ENCODE measurements at places on chromosomes 11 and 22.

DNA sequence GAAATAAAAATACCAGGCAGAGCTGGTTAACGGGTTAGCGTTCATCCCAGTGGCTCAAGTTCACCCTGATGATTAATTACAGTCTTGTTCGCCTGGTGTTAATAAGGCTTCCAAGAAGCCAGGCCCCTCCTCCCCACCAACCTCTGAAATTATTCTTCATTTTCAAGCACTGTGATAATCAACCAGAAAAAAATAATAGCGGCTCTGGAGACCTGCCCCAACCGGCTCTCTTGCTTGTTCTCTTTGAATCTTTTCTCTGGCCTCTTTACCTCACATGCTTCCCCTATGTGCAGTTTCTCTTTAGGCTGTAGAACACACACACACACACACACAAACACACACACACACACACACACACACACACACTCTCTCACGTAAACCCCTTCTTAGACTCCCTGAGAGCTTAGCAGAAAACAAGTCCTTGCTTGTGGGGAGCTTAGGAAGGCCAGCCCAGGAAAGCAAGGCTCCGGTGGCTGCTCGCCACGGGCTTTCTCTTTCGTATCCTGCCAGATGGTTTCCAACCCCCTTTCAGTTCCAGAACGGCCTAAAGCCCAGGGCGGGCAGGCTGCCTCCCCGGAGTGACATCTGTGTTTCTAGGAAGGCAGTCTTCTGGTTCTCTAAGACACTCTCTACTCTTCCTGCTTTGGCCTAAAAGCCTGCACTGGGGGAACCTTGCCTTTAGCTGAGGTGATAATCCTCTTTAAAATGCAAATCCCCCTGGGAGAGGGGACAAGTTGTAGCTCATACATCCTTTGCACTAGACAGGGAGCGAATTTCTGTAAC lies 106.4 kb upstream of the SESN3 start:
- DNase-seq: no peak

- no peak for DNase-seq
These were observed 10.8 kb upstream of the CCT8L2 start for GRCh38 chr22:16603448-16603768.

DNA sequence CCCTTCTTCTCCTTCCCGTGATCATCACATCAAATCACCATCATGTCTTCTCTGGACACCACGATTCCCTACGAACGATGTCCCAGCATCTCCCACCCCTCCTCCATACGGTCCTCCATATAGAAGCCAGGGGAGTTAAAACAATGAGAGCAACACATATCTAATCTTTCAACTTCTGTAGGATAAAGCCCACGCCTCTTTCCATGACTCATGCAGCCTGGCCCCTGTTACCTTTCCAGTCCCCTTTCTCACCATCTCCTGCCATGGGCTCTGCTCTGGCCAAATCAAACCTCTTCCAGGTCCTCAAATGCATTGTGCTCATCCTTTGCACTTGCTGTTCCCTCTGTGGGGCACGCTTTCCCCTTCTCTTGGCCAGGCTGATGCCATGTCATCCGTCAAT lies 23.6 kb downstream of the RPS6KA4 start:
- no peak for DNase-seq

DNA sequence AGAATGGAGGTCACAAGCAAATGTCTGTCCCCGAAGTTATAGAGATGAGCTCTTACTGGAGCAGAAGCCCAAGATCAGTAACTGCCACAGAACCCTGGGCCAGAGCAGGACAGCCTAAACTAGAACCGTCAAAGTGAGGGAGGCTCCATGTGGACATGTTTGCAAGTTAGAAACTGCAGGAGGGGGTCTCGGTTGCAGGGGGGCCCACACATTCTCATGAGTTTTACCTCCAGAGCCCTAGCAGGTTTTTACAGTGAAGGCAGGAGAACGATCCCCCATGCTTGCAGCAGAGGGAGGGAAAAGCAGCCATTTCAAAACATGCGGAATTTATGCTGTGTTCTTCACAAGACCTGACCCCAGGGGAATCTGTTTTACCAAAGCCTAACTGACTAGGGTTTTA lies 133.5 kb upstream of the B3GAT1 start:
- DNase-seq: no peak

GRCh38 chr11:3010521-3011275 lies 18.6 kb upstream of the NAP1L4 start:
- DNase-seq: no peak

DNA sequence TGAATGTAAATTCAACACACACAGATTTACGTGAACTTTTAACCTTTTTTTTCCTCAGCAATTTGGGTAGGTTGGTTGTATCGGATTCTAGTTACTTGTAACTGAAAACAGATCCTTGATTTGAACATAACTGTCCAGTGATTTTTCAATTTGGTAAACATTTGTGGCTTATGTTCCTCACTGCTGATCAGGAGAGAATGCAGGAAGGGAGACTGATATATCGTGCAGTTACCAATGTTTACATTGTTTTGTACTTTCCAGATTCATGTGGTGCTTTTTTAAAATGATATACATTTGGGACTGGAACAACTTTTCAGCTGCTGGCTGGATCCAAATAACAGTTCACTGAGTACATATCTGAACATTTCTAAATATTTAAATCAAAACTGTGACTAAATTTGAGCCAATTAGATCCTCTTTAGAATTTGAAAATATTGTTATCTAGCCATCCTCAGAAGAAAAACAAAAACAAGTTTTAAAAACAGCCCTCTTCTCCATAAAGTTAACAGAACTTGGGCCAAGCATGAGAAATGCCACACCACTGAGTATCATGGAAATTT lies 84.3 kb upstream of the MTMR2 start:
- no peak for DNase-seq

- no peak for DNase-seq
These were observed 71.4 kb downstream of the ARHGAP8 start for GRCh38 chr22:44823806-44824205.

DNA sequence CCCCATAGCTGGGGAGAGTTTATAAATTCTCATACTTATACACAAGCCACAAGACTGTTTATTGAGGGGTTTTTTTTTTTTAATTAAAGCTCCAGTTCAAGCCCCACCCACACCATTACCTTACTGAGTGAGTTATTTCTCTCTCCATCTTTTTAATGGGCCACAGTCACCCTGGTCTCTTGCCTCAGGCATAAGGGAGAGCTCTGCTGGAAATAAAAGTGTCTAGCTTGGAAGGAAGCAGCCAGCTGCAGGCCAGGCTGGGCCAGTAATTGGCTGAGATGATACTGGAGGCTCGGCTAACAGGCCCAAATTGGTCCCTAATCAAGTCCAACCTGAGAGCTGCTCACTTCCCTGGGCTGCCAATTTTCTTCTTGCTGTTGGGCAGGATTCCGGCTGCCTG lies 174.1 kb downstream of the INSC start:
- no peak for DNase-seq

- DNase-seq: no peak
These were observed 8.2 kb upstream of the MICAL3 start for GRCh38 chr22:18032455-18033101.

DNA sequence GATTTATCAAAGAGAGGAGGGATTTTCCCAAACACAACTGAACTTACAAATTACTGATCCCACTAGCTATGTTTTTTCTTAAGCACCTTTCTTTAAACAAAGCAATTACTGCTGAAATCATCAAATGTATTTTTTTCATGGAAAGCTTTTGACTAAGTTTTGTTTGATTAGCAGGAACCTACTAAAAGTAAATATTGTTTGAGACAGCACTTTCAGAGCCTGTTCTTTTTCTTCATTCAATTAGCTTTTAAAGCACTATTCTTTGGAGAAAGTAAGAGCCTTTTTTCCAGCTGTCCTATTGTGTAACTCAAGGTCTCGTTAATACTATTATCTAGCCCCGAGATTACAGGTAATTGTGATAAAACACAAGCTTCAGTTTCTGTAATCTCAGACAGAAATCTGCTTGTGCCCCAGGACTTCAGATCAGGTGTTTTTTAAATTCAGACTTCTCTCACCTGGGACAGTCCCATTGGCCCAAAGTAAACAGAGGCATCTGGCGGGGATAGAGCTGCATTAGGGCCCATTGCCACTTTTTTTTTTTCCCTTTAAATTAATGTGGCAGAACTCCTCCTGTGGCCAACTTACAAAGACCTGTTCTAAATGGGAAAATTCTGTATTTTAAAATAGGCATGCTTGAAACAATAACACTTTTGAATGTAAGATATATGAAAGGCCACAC lies 11.0 kb downstream of the CSTPP1 start:
- DNase-seq: no peak

DNA sequence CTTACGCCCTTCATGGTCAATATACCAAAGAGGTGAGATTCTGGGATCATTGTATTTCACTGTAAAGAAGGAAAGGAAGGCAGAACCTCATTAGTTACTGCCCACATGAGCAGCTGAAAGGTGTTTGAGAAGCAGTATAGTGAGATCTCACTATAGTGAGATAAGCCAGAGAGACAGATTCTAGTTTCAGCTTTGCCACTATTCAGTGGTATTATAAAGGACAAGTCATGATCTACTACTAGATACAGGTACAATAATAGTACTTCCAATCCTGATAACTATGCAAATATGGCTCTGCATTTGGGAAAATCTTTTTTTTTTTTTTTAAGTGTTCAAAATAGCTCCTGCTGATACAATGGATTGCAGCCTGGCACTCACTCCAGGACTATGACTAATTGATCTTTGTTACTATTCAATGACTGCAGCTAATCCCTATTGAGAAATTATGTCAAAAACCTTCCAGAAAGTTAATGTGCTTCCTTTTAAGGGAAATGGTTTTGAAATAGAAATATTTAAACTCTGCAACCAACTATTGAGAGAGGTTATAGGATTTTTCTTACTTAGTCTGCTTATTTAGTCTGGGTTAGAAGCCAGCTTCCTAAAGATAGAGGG lies 8.3 kb upstream of the DLAT start:
- DNase-seq: no peak

GRCh38 chr22:33240888-33241475 lies 182.8 kb upstream of the SYN3 start:
- no peak for DNase-seq

GRCh38 chr22:19974268-19974861 lies 32.7 kb upstream of the TXNRD2 start:
- no peak for DNase-seq

- no peak for DNase-seq
These were observed at the start of gene RCE1 for GRCh38 chr11:66842896-66843775. Gene RCE1 (plus strand): TSS chr11:66843441. CDS start chr11:66843456, 15 bp downstream.

- no peak for DNase-seq
These were observed 64.3 kb upstream of the PITPNB start for GRCh38 chr22:27983361-27983791.

DNA sequence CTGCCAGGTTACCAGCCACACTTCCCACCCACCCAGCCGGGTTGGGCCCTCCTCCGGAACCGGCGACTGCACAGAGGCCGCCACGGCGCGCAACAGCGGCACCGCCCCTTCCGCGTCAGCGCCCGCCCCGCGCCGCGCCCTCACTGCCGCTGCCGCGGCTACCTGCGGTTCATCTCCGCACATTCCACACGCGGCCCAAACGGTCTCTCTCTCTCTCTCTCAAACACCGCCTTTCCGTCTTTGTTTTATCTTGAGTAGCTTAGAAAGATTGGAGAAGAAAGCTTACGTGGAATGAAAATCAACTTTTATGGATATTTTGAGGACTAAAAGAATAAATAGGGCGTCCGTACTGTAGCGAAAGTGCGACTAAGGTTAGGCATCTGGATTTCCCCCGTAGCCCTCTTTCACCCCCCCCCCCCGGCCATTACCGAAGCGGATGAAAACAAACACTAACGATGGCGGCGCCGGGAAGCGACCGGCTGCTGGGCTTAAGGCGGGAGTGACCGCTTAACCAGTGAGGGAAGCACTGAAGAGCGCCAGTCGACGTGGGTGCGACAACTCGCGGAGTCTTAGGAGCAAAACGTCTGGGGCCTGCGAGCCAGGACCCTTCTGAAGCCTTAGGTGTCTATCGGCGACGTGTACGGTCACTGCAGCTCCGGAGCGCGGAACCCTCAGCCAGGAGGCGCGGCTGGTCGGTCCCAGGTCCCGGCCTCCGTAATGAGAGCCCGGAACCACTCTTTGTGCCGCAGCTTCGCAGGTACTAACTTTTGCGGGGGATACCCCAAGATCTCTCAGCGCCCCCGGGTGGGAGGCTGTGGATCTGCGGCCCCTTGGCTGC lies at the start of the genes ATG13 and HARBI1:
ATG13 (plus strand) TSS at position 420 of the 838 bp plus-strand sequence. CDS start 26,739 bp downstream, outside the sequence.
HARBI1 (minus strand) TSS at position 94 of the 838 bp plus-strand sequence. CDS start 990 bp downstream, outside the sequence.
- no peak for DNase-seq

DNA sequence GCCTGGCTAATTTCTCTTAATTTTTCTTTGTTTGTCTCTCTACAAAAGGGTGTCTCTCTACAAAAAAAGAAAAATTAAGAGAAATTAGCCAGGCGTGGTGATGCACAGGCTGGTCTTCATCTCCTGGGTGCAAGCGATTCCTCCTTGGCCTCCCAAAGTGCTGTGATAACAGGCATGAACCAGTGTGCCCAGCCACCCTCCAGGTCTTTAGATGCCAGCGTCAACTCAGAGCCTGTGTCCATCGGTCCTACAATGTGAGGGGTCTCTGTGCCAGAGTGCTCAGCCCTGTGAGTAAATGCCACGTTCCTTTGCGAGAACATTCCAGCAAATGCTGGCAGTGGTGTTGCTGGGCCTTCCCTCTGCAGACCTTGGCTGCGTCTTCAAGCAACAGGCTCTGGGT lies 62.7 kb downstream of the IGF2 start:
- no peak for DNase-seq

- DNase-seq: no peak
These were observed 2.8 kb downstream of the RIC8A start for GRCh38 chr11:210122-210802.

DNA sequence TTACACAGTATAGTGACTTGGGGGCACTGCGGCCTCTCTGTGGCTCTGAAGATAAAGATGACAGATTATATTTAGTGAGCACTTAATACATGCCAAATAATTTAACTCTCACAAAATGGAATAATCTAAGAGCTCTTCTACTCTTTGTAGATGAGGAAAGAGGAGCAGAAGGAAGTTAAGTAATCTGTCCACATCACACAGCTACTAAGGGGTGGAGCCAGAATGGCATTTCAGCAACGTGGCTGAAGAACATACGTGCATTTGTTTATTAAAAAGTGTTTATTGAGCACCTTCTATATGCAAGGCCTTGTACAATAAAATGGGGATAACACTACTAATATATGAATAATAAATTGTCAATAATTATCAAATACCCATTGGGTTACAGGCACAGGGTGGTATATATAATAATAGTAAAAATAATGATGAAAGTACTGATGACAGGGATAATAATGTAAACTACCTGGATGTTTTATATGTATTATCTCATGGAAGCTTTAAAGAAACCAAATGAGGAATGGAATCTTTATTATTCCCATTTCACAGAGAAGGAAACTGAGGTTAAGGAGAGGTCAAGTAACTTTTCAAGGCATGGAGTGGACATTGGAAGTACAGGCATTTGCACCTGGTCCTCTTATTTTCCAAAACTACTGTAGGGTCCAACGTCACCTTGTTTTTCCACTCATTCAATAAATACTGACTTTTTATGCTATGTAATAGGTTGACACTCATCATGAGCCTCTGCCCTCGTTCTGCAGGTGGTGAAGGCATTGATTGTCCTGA lies 38.0 kb upstream of the IL17RA start:
- DNase-seq: no peak

- DNase-seq: no peak
These were observed 30.7 kb upstream of the LMO1 start for GRCh38 chr11:8294251-8294935.

- no peak for DNase-seq
These were observed 189.8 kb downstream of the JRKL start for GRCh38 chr11:96579656-96580055.
